ENCODE measurements at places on chromosomes 5 and 9.

- H3K4me1 ChIP-seq: peaks cover 16% of the 10 kb centered on the region
- H3K27ac ChIP-seq: no peak overlapping the region
- peak; percentile 15 for DNase-seq
- H3K36me3 ChIP-seq: no peaks in the 10 kb centered on the region
Observed at GRCh38 chr9:88224938-88225337, 86.7 kb upstream of the SPATA31C2 start.

DNA sequence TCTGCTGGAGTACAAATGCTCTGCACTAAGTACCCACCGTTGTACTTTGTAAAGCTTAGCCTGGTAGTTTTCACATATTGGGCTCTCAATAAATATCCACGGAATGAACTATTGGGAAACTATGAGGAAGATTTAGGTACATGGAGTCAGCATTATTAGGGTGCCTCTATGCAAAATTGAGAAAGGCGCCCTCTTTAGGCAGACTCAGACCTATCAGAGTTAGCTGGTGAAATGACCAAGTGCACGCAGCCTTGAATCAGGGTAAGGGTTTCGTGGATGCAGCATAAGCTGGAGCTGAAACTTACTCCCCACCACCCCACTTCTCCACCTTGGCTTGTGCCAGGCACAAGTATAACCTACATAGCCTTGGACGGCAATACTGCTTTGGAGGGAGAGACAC lies 1178.8 kb upstream of the DMAC1 start:
- H3K4me1 ChIP-seq: no peaks in the 10 kb centered on the region
- no peak for DNase-seq
- no peaks in the 10 kb centered on the region for H3K27me3 ChIP-seq
- H3K36me3 ChIP-seq: no peaks in the 10 kb centered on the region

DNA sequence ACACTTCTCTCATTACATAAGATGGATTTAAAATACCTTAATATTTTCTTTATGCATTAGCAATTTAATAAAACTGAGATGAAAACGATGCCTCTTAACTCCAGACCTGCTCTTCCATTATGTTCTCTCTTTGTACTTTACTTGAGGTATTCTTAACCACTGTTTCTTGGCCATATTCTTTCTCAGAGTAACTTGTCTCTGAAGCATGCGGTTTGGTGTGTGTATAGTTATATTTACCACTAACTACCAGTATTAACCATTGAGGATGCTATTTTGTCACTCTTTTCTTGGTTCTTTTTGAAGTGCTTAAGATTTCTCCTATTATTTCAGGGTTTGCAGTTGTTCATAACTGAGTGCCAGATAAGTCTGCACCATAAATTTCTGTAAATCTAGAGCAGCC lies 17.9 kb downstream of the TMEM167A start:
- H3K36me3 ChIP-seq: peaks cover 16% of the 10 kb centered on the region
- no peak overlapping the region for H3K27ac ChIP-seq
- H3K4me1 ChIP-seq: no peaks in the 10 kb centered on the region
- no peak for DNase-seq

GRCh38 chr5:140072812-140073211 lies 29.7 kb upstream of the NRG2 start:
- DNase-seq: no peak
- H3K36me3 ChIP-seq: no peaks in the 10 kb centered on the region
- H3K27me3 ChIP-seq: peaks cover 97% of the 10 kb centered on the region
- H3K4me3 ChIP-seq: no peak overlapping the region
- H3K27ac ChIP-seq: no peak overlapping the region
- H3K4me1 ChIP-seq: no peaks in the 10 kb centered on the region

All from neural progenitor cell (in vitro differentiated cells).